ENCODE measurements at places on chromosomes 4 and X.

DNA sequence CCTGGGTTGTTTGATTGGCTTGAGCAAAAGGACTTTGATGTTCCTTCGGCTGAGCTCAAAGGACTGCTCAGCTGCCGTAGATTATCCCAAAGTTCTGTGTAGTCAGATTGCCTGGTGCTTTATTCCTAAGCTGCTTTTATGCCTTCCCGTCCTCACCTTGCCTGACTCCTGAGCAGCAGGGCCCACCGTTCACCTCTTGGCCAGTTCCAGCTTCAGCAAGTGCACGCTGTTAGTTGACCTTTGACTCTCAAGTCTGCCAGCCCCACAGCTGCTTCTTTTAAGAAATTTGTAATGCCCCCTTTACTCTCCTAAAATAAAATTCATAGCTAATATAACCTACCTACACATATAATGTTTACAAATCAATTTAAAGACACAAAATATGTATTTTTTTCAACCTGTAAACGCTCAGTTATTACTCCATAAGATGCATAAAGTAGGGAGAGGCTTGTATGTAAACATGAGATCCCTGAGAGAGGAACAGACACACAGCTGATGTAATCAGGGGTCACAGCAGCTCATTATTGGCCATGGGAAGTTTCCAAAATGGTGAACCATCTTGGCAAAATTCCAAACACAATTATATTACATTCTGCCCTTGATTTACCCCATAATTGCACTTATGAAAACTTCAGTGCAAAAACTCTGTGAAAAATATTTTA, 28.6 kb downstream of the UCHL1 start:
- no peak for DNase-seq

GRCh38 chrX:17964871-17965270, 103.8 kb upstream of the RAI2 start:
- no peak for DNase-seq

- DNase-seq: no peak
Measured at GRCh38 chr4:23290656-23291055, 597.9 kb downstream of the GBA3 start.

DNA sequence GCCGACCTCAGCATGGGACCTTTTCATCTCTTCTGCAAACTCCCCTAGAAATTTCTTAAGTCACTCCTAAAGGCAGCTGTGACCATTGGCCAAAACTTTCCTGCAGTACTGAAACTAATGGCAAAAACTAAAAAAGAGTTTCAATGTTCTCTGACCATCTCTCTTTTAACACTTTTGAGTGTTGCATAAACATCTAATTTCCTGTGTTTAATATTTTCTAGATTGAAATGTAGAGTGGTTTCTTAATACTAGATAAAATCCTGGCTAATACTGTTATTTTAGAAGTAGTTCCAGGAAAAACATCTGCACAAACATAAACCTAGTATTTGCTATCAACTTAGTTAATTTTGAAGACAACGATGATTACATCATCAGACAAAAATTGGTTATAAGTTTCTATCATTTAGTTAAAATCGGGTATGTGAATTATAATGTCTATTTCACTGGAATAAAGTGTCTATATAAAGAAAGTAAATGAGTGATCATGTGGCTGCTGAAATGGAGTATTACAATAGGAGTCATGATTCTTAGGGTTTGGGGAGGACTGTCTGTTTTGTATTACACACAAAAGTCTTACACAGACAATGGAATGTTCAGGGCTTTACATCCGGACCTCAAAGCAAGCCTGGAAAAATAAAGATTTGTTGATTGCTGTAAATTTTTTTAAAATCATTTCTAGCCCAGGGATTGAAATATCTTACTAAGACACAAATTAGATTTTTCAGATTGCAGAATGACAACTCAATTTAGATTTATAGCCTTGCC, 1323.4 kb downstream of the C4orf33 start:
- DNase-seq: no peak

- DNase-seq: no peak
Measured at GRCh38 chrX:152197465-152197864, 59.1 kb upstream of the MAGEA10 start.

GRCh38 chr4:164378361-164378760, 375.6 kb upstream of the SMIM31 start:
- DNase-seq: no peak

DNA sequence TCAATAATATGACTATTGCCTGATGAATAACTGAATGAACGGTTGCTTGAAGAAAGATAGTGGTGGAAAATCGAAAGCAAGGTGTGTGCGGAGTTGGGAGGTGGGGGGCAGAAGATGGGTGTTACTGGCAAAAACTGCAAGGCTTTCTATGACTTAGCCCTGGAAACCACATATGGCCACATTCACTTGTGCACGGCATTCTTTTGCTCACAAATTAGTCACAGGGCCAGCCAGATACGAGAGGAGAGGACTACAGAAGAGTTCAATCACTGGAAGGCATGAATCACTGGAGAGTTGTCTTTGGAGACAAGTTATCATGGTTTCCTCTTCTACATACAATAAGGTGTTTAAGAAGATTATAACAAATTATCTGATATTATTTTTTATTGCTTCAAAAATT, 626.5 kb upstream of the CPEB2 start:
- no peak for DNase-seq

- DNase-seq: peak; percentile 45
Measured at GRCh38 chr4:12689457-12689856, 794.7 kb downstream of the RAB28 start.

GRCh38 chr4:2289311-2289954, 27.5 kb upstream of the MXD4 start:
- DNase-seq: no peak

DNA sequence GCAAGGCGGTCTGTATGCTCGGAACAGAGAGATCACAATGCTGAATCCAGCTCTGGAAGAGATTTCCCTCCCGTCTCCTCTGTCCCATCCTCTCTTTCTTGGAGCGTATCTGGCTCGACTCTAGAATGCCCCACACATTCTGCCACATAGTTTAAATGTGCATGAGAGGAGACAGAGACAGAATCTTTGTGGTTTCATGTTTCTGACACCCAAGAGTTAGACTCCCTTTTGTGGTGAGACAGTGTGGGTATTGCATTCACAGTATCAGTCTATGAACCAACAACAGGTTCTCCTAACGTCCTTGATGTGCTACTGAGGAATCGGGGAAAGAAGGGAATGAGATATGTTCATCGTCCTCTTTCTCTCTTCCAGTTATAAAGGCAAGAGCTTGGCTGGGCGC, 25.3 kb downstream of the FAM47E start:
- DNase-seq: no peak

- DNase-seq: peak; percentile 21
Measured at GRCh38 chr4:83054928-83055327, 19.9 kb downstream of the COPS4 start.

GRCh38 chr4:147136310-147136709, 190.6 kb upstream of the TTC29 start:
- DNase-seq: no peak

DNA sequence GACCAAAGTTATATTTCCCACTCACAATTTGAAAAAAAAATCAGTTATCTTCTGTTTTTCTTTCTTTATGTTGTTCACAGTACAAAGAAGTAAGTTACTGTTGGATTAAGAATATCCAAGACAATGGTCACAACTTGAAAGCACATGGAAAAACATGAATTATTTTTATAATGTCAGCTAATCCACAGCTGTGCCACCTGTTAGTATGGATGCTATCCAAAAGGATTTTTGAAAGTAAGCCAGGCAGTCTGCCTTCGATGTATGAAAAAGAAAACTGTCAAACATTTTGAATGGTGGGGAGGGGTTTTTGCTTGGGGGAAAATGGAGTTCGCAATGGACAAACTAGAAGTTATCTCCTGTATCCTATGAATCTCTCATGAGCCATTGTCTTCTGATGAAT, 6.2 kb downstream of the GPM6A start:
- no peak for DNase-seq

- no peak for DNase-seq
Measured at GRCh38 chr4:153639833-153640802, 44.0 kb upstream of the TLR2 start.

DNA sequence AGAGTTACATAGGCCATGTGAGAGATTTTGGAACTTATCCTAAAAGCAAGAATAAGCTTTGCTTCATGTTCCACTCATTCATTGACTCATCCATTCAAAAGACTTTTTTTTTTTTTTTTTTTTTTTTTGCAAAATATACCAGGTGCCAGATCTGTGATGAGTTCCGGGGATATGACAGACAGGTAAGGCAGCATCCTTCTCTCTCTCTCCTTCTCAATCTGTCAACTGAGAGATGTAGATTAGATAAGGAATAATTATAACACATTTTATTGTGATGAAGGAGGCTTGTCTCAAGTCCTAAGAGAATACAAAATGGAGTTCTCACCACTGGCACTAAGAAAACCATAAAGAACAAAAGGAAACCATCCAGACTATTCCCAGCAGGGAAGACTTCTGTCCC, 190.2 kb upstream of the CPEB2 start:
- no peak for DNase-seq

- DNase-seq: no peak
Measured at GRCh38 chr4:147813109-147813773, 81.4 kb downstream of the ARHGAP10 start.

DNA sequence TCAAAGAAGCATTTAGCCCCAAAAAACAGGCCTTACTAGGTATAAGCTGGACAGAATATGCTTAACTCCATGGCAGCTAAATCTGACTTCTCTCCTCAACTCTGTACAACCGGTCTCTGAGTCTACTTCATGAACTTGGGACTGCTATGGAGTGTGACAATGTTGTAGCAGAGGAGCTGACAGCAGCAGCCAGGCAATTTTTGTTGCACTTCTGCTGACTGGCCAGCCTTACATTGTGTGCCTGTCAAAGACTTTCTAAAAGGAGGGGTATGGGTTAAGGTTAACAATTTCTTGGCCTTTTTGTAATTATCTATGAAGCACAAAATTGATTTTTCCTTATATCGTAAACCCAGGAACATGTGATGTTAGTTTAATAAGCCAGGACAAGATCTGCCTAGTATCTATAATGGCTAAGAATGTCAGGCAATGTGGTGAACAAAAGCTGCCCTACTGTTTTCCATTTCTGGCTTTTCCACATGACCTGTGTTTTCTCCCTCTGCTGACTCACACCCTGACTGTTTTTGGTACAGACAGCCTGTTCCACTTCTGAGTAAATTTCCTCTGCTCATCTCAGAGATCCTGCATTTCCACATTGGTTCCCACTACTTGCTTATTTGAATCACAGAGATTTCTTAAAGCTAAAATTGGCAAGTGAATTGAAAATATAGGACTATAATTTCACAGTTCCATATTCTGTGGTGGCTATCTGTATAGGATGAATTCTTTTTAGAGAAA, 9.3 kb downstream of the NOX1 start:
- DNase-seq: no peak
